ENCODE measurements at places on chromosomes 3 and 15.
A peak's percentile ranks its signal among the peaks of the same experiment; 100 is the strongest.

DNA sequence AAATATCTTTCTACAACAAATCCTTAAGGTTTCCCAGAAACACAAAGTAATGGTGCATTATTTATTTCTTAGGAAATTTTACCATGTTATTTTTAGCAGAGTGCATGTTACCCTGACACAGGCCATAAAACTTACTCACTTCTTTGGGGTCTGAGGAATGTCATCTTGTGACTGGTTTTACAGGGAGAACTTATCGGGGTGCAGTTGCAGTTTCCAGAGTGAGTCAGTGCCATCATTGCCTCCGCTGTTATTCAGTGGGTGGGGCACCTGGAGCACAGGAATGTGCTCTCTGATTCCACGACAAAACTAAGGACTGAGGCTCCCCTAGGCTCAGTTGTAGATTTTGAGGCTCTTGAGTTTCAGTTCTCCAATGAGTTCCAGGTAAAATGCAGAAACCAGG is 11.1 kb upstream of the GREM1 start:
- no peak for DNase-seq

DNA sequence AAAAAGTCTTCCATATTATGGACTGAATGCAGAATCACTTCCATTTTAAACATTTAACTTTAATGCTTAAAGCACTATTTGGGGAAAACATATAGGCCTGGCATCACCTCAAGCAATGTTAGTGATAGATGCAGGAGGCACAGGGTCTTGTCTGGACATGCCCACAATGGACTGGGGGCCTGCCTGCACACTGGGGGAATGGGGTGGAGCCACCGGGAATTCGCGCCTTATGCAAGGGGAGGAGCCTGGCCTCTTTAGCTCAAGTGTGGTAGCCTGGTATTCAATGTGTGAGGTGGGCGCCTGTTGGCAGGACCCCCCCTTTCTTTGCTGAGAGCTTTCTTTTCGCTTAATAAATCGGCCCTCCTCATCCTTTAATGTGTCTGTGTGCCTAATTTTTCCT is 29.9 kb downstream of the ACKR4 start:
- DNase-seq, result no peak

GRCh38 chr3:194682189-194682693 is 3.4 kb upstream of the FAM43A start:
- DNase-seq, result no peak

DNA sequence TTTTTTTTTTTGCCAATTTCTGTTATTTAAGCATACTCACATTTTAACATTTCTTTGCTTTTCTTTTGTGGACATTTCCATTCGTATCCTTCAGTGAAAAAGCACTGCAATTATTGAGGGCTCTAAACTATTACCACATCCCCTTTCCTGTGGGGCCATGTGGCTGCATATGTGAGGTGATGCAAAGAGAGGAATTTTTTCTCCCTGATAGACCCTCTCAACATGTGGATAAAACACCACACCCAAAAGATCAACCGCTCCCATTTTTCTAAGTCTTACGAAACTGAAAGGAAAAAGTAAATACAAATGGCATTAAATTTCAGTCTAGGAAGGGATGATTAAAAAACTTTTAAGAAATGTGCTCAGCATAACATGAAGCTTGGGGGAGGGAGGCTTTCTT is 68.8 kb downstream of the DNAJC13 start:
- DNase-seq, result no peak

DNA sequence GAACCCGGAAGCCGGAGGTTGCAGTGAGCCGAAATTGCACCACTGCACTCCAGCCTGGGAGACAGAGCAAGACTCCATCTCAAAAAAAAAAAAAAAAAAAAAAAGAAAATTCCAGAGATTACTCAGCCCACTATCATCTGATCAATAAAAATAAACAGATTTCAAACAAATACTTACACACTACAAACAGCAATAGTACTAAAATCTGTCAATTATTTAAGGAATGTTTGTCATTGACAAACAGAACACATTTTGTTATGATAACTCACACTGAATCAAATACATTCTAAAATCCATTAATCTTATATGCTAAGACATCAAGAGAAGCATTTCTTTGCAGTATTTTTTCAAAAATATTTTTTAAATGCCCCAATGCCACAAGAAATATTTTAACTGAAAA is 7.6 kb downstream of the MYO9A start:
- DNase-seq, result no peak

GRCh38 chr15:56227306-56227705 is 16.4 kb downstream of the RFX7 start:
- no peak for DNase-seq

DNA sequence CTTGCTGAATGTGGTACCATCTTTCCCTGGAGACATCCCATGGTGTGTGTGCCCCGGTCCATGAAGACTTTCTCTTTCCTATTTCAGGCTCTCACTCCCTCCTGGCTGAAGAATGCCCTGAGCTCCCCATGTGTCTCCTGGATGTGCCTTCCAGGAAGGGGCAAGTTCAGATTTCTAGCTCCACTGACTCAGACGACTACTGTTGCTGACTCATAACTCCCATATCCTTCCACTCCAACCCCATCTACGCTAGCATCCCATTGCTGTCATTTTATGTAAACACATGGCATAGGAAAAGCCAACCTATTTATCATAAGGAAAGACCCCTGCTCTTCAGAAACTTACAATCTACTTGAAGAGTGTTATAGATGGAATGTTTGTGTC is 95.0 kb downstream of the ADCY5 start:
- no peak for DNase-seq

DNA sequence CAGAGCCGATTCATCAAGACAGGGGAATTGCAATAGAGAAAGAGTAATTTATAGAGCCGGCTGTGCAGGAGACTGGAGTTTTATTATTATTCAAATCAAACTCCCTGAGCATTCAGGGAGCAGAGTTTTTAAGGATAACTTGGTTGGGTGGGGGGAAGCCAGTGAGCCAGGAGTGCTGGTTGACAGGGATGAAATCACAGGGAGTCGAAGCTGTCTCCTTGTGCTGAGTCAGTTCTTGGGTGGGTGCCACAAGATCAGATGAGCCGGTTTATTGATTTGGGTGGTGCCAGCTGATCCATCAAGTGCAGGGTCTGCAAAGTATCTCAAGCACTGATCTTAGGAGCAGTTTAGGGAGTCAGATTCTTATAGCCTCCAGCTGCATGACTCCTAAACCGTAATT is 95.4 kb upstream of the CCDC80 start:
- no peak for DNase-seq

GRCh38 chr3:197874653-197875052 is 75.3 kb upstream of the RPL35A start:
- no peak for DNase-seq

DNA sequence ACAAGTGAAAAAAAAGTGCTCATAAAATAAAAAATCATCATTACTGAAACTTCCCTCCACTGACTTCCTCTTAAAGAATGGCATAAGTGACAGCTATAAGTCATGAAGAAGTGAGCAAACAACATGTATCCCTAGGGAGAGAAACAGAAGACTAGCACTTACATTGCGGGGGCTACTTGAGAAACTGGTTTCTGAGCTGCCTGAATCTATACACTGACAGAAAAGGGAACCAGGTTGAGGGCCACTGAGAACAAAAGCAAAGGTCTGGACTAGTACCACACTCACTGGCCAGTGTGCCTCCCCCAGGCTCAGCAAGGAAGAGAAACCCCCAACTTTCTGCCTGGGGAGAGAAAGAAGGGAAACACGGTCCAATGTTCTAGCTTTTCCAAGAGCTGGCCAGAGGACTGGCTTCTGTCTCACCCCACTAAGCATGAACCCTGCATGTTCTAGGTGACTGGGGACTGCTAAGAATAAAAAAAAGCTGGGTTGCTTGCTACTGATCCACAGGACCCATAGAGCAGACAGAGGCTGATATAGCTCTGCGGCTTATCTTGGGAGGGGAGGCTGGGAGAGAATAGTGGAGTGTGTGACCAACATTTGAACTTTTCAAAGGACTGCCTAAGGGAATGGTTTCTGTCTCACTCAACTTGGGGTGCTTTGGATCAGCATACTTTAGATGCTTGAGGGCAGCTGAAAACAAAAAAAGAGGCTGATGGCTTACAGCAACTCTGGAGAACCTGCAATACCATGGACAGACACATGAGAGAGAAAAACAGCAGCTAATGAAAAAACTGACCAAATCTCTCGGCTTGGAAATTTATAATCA is 8.1 kb downstream of the RAD18 start:
- DNase-seq, result peak; percentile 53

GRCh38 chr15:35764661-35765519 is 218.9 kb upstream of the DPH6 start:
- DNase-seq, result no peak

GRCh38 chr3:38643592-38643991 is 5.9 kb downstream of the SCN5A start:
- no peak for DNase-seq
